Stimulated activated CD8-positive, alpha-beta memory T cell treated with anti-CD3 and anti-CD28 coated beads, Interleukin-4, amount 100 ng/mL, for 1 hour (primary cell): ENCODE measurements at places on chromosomes 6 and 20.
A peak's percentile ranks its signal among the peaks of the same experiment; 100 is the strongest.

DNA sequence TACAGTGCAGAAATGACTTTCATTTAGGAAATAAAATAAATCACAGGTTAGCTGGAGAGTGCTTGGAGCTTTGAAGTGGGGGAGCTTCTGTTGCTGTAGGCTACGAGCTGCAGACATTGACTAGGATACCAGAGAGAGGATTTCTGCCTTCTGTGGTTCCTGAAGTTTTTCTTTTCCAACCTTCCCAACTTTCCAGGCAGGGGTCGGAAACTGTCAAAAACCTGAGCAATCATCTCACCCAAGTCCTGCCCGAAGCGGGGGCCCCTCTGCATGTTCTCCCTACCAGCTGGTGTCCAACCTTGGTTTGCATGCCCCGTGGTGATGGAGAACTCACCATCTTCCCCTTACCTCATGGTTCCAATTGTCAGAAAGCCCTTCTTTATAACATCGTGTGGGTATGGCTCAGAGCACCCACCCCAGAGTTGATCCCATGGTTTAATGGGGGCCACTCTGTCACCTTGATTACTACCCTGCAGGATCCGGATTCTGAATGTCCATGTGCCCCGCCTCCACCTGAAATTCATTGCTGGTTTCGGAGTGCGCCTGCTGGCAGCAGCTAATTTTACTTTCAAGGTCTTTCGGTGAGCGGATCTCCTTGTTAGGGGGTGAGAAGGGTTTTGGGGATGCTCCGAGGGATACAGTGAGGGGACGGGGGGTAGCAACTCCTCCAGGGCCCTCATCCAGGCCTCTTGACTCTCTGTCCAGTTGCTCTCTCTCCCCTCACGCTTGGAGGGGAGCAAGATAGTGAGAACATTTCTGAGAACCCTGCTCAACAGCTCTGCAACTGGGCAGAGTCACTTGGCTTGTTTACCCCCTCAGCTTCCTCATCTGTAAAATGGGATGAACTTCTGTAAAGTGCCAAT lies 5.1 kb downstream of the BPIFB2 start:
- DNase-seq: no peak

DNA sequence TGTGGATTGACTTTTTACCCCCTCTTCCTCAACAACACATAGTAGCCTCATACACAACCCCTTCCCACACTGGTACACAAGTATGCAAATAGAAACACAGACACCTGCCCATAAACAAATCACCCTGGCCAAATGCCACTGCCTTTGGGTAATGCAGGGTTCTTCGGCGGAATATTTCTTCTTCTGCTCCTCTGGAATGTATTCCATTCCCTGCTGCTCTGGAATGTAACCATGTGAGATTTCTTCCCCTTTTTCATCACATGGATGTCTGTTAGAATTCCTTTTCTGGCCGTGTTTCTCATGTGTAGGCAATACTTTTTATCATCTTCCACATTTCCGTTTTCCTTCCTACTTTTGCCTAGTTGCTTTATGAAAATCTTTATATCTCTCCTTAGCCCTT lies 76.1 kb upstream of the TPD52L1 start:
- DNase-seq: no peak

DNA sequence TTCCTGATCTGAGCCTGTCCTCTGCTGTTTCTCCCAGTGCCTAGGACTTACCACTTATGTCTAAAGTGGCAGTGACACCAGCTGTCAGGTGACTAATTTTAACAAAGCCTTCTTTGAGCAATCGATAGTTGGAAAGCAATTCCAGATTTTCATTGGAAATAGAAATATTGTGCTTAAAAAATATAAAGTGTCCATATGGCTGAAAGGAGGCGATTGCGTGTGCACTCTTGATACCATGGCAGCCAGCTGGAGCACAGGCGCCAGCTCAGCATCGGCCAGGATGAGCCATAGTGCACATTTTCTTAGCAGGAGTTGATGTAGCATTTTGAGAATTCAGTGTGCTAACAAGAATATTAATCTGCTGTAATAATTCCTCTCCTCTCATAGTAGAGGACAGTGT lies 70.0 kb downstream of the LRRC1 start:
- DNase-seq: no peak

- DNase-seq: no peak
These were observed 1017.3 kb downstream of the KIF16B start for GRCh38 chr20:15555913-15556312.

GRCh38 chr6:40666530-40666929 lies 79.4 kb upstream of the LRFN2 start:
- DNase-seq: no peak

DNA sequence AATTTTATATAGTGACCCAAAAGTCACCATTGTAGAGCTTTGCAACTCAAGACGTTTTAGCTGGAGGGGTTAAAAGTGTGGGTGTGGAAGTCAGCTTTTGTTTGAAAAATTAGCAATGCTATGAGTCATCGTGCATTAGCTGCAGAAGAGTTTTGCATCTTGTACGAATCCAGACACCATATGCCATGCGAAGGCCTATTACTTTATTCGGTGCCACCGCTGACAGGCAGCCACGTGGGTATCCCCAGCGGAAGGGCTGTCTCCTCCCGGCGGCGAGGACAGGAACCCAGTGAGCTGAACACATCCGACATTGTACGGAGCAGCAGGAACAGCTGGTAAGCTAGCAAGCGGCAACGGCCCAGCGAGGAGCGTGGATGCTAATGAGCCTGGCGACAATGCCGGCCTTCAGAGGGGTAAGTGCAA lies 84.4 kb downstream of the INSM1 start:
- peak; percentile 20 for DNase-seq

DNA sequence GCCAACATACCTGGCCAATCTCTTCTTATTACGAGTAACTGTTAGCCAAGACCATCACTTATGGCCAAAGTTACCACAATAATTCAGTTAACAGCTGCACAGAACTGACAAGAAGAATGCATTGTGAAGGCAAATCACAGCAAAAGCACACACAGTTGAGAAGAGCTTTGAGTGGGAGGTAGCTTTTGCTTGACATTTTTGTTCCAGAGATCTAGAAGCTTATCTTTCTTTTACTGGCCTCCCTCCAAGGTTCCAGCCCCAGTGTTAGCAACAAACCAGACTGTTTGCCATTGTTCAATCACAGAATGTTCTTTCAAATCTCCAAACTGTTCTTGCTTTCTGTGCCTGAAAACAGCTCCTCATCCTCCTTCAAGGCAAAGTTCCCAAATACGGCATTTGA lies 35.9 kb upstream of the IRAK1BP1 start:
- no peak for DNase-seq

- DNase-seq: no peak
These were observed 65.2 kb downstream of the GCNT2 start for GRCh38 chr6:10586302-10586701.

DNA sequence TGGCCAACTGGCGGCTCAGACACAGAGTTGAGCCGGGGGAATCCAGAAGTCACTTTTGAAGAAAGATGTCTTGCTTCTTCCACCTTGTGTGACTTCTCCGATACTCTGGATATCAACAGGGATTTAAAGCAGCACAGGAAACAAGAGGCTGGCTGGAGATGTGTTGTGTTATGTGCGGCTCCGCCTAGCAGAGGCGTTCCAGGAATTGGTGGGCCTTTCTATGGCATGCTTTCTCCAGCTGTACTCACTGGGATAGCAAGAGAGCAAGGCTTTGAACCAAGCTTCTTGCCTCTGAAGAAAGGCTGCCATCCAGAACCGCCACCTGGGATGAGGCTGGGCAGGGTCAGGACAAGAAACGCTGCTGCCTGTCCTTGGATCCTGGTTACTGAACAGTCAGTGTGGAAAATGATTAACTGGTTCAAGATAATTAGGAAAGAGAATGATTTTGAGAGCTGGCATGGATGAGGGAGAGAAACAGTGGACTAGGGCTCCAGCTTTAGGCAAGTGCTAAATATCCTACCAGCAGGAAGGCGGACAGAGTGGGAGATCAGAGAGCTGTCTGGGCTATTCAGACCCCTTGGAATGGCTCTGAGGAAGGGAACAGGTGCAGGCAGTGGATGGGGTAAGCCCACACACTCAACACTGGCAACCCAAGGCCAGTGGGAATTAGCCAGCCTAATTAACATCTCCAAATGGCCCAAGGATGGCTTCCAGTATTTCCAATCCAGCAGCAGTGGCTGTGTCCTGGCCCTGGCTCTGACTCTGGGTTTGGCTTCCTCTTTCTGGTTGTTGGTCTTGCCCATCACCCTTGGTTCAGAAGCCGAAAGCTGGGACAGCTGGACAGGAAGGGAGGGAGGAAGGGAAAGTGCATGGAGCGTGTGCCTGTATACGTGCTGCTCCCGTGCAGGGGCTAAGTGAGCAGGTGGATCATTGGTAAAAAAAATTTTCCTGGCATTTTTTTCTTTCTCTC lies 31.9 kb downstream of the INSM1 start:
- DNase-seq: no peak
